Choroid plexus epithelial cell (primary cell): ENCODE measurements at places on chromosomes 16 and 17.
A peak's percentile ranks its signal among the peaks of the same experiment; 100 is the strongest.

- DNase-seq: peak; percentile 38
Measured at GRCh38 chr16:11857161-11857560, 5.8 kb upstream of the RSL1D1 start.

- DNase-seq: peak; percentile 42
Measured at GRCh38 chr17:78717431-78717980, 64.6 kb downstream of the CYTH1 start.

DNA sequence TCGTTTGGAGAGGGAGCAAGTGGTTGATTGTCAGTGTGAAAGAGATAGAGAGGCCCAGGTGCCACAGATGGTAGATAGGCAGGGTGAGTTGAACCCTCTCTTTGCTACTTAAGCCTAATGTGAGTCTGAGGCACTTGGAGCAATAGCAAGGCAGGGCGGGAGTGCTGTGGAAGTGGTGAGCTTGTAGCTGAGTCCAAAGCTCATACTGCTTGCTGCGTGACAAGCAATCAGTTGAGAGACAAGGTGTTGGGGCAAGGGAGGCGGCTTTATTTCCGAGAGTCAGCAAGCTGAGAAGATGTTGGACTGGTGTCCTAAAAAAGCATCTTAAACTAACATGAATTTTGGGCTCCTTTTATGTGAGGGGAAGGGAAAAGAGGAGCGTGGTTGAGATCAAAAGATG is 112.9 kb upstream of the ZKSCAN2 start:
- no peak for DNase-seq

- peak; percentile 65 for DNase-seq
Measured at GRCh38 chr17:67481808-67482207, 104.7 kb downstream of the PITPNC1 start.

- no peak for DNase-seq
Measured at GRCh38 chr16:53843084-53843483, 139.1 kb downstream of the FTO start.

GRCh38 chr16:73616166-73616753 is 568.3 kb upstream of the ZFHX3 start:
- DNase-seq: no peak

- peak; percentile 56 for DNase-seq
Measured at GRCh38 chr16:88634141-88634993, 4.0 kb upstream of the IL17C start.

DNA sequence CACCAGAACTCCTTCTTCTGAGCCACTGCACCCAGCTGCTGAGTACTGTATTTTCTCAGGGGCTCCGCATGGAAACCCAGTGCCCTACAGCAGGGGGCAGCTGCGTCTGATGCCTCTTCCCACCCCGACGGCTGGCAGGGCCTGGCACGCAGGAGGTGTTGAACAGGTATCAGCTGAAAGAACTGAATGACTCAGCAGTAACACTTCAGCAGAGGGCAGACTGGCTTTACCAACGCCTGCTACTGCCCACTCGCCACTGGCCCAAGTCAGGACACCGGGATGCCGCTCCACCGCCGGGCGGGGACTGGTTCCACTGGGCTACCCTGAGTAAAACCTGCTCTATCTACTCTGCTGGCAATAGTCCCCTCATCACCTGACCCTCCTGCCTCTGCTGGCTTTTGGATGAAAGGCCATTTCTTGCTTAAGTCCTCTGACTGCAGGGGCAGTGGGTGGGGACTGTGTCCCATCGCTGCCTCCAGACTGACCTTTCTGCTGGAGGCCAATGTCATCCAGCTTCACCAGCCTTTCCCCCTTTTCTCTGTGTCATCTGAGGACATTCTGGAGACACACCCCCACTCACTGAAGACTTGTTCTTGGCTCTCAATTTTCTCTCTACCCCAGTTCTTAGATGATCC is 100.4 kb upstream of the FA2H start:
- no peak for DNase-seq

DNA sequence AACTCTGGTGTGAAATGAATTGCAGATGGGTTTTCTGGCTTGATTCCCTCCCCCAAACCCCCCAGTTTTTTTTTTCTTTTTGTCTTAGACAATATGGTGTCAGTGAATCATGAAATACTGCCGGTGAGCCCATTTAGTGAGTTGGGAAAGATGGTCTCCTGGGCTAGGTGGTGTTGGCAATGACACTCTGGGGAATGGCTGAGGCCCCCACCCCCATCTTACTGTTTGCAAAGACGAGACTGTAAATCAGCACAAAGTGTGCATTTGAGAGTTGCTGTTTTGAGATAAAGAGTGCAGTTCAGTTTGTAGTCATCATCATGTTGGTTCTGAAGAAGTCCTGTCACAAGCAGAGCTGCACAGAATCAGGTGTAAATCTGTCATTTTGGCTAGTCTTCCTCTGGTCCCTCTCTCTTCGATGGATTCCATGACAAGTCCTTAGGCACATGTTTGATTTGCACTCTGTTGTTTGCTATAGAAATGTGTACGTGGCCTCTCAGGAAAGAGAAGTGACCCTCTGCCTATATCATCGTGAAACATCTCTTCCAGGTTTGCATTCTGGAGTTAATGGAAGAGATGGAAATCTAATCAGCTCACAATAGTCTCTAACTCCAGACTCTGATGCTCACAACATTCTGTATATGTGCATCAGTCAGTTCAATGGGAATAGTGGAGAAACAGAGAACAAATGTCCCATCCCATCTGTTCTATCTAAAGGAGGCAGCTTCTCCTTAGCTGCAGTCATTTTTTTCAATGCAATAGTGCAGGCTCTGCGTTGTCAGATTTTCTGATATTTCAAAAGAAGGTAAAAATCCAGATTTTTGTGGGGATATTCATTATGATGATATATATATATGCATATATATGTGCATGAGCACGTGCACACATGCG is 34.6 kb downstream of the RBFOX1 start:
- DNase-seq: no peak

DNA sequence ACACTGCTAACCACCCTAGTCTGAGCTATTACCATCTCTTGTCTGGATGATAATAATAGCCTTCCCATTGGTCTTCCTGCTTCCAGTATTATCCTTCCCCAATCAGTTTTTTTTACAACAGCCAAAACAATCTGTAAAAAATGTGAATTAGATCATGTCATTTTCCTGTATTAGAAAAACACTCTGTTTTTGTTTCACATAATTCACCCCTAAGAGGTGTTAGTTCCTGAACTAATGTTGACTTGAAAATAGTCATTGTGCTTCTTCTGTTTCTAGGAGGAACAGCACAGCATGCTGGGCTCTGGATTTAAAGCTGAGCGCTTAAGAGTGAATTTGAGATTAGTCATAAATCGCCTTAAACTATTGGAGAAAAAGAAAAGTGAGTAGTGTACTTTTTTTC is 20.0 kb downstream of the IST1 start:
- DNase-seq: no peak

GRCh38 chr16:566475-567372 is at the start of gene NHLRC4:
Gene NHLRC4, plus strand, starts transcription at chr16:567005. Its CDS starts 1,043 bp downstream, at chr16:568048.
- DNase-seq: peak; percentile 78

- DNase-seq: no peak
Measured at GRCh38 chr17:7178973-7179316, 225 bp downstream of the ASGR1 start.

GRCh38 chr17:28574526-28574925 is 2.2 kb downstream of the ALDOC start:
- no peak for DNase-seq

GRCh38 chr17:42010898-42011516 is 6.2 kb downstream of the DNAJC7 start:
- peak; percentile 63 for DNase-seq
